ENCODE measurements at places on chromosomes 5 and 9.

DNA sequence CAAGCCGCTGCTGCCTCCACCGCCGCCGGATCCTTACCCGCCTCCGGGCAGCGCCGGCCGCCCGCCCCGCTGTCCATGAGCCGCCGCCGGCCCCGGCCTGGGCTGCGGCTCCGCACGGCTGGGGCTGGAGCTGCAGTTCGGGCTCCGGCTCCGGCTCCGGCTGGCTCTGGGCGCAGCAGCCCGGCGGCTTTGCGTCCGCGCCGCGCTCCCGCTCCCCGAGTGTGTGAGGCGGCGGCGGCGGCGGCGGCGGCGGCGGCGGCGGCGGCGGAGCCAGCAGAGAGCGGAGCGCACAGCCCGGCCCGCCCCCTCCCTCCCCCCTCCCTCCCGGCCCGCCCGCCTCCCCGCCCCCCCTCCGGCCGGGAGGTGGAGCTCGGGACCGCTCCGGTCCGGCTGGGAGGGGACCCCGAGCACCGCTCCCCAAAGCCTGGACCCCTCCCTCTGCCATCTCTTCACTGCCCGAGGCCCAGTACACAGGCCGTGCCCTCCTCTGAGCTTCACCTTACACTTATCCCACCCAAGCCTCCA is at the start of gene PCDH1:
Gene PCDH1 (minus strand): TSS at position 225 of the 525 bp plus-strand sequence. CDS start 148 bp downstream, at position 77.
- no peak for DNase-seq

- DNase-seq, result no peak
These were observed 487.9 kb upstream of the DMAC1 start for GRCh38 chr9:8287501-8287900.

- DNase-seq, result no peak
These were observed 133.4 kb downstream of the UGCG start for GRCh38 chr9:112029921-112030444.

GRCh38 chr5:153552886-153553285 is 62.4 kb downstream of the GRIA1 start:
- DNase-seq, result peak; percentile 14

- no peak for DNase-seq
These were observed 38.1 kb downstream of the ITGA1 start for GRCh38 chr5:52825826-52826225.

DNA sequence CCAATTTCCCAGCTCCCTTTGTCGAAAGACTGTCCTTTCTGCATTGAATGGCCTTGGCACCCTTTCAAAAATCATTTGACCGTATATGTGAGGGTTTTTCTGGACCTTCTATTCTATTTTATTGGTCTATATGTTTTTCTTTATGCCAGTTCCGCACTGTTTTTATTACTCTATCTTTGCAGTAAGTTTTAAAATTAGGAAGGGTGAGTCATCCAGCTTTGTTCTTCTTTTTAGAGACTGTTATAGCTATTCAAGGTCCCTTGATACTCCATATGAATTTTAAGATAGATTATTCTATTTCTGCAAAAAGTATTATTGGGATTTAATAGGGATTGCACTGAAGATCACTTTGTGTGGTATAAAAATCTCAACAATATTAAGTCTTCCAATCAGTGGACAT is 44.2 kb upstream of the STARD4 start:
- no peak for DNase-seq

DNA sequence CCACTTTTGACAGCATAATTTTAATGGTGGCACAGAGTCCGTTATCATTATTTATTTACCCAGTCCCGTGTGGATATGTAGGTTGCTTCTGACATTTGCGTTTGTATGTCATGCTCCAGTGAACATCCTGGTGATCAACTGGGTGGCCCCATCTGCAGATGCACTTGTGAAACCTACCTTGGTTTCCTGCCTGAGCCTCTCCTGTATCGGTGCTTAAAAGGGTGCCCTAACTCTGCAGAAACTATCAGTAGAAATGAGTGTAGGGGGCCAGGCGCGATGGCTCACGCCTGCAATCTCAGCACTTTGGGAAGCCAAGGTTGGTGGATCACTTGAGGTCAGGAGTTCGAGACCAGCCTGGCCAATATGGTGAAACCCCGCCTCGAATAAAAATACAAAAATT is 92.1 kb upstream of the IER5L start:
- DNase-seq, result no peak

DNA sequence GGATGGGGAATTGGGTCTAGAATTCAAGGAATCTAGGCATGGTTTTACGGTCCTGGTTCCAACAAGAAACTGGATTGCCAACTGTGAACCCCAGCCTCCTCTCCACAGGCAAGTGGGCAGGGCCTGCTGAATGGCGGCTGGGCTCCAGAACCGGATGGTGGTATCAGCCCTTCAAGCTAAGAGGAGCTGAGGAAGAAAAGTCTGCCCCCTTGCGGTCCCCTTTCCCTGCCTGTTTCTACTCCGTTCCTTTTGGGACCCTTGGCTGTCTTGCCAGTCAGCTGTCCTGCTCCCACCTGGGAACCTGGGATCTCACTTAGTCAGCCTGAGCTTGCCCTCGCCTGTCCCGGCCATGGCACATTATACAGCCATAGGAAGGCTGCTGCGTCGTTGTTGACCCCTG is 234.4 kb upstream of the DAPK1 start:
- no peak for DNase-seq

DNA sequence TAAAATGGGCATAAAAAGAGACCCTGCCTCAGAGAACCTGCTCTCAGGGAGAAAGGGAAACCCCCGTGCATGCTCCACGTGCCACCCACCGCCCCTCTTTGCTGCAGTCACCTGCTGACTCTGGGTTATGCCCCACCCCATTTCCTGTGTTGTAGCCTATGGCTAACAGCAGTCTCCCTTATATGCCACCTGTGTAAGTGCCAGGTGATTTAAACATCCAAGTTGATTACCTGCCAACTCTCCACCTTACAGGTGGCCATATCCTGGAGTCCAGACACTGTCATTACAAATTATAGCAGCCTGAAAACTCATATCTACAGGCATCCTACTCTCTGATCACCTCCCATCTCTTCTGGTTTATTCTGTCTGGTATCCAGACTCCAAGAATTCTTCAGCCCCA is 242.6 kb downstream of the HSPA4 start:
- DNase-seq, result no peak

DNA sequence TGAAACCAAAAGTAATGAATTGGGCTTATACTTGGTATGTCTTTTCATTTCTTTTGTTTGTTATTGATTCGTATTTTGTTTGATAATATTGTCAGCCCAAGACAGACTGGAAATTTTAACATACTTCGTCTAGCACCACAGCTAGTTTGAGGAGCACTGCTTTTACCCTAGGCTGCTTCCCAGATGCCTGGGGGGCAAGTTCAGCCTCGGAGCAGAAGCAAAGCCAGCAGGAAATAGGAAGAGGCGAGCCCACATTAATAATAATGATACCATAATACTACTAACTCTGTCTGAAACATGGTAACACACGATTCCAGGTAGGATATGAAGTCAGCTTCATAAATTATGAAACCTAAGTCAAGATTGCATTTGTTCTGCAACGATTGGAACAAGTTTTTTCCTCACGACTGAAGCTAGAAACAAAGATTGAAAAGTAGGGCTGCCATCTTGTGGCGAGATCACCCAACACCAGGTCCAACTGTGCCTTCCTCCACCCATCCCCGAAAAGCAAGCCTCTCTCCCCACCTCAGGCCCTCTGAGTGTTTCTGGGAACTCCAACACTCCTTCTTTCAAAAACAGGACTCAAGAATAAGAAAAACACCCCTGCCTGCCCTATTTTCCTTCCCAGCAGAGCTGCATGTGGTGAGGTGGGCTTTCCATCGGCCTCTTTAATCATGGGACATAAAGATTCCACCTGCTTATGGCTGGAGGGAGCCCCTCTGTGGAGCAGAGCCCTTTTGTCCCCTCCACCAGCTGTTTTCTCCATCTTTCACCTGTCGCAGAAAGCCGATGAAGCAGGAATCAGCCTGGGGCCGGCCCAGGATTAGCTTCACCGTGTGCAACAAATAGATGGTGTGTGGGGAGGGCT is 236.4 kb downstream of the CAAP1 start:
- peak; percentile 12 for DNase-seq

DNA sequence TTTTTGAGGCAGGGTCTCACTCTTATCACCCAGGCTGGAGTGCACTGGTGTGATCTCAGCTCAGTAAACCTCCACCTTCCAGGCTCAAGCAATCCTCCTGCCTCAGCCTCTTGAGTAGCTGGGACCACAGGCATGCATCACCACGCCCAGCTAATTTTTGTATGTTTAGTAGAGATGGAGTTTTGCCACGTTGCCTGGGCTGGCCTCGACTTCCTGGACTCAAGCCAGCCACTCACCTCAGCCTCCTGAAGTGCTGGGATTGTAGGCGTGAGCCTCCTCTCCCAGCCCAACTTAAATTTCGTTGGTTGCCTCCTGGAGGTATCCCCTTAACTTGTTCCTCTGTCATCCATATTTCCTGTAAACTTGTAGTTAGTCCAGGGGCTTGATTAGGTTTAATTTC is 47.2 kb downstream of the RAB24 start:
- no peak for DNase-seq

DNA sequence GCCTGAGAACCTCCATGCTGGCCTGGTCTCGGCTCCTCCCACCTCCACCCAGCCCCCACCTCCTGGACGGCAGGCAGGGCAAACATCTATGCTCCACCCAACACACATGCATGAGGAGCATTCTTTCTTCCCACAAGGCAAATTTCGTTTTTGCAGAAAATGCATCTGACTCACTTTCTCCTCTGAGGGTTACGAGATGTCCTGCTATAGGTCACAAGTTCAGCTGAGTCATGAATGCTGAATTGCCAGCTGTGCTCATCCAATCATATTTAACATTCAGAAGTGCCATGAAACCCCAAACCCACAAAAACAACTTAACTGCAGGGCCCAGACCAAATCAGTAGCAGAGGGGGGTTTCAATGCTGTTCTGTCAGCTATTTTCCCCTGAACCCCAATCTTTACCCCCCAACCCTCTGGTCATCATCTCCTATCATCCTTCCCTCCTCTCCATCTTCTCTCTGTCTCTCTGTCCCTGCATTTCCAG is 39.0 kb upstream of the OSMR start:
- peak; percentile 86 for DNase-seq

GRCh38 chr9:77731930-77732329 is 83.8 kb upstream of the GNA14 start:
- DNase-seq, result no peak

- DNase-seq, result no peak
These were observed 41.5 kb downstream of the HMCN2 start for GRCh38 chr9:130306823-130307666.

DNA sequence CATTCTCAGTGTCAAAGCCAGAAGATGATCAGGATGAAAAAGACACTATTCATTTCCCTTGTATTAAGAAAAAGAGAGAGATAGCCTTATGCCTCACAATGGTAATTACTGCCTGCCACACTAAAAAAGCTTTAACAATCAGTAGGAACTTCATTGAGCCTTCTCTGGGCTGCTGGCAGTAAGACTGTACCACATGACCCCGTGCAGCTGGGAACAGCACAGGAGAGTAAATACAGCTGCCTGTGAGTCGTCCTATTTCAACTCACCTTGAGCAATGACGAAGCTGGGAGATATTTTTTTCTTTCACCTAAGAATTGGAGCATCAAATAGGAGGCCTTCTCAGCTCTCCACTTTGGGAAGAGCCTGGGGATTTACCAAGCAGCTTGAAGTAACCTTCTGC is 316.3 kb downstream of the GABRB2 start:
- DNase-seq, result no peak

GRCh38 chr5:130666462-130666861 is 498.6 kb downstream of the HINT1 start:
- no peak for DNase-seq

GRCh38 chr5:112647428-112647827 is 90.3 kb upstream of the APC start:
- DNase-seq, result no peak

DNA sequence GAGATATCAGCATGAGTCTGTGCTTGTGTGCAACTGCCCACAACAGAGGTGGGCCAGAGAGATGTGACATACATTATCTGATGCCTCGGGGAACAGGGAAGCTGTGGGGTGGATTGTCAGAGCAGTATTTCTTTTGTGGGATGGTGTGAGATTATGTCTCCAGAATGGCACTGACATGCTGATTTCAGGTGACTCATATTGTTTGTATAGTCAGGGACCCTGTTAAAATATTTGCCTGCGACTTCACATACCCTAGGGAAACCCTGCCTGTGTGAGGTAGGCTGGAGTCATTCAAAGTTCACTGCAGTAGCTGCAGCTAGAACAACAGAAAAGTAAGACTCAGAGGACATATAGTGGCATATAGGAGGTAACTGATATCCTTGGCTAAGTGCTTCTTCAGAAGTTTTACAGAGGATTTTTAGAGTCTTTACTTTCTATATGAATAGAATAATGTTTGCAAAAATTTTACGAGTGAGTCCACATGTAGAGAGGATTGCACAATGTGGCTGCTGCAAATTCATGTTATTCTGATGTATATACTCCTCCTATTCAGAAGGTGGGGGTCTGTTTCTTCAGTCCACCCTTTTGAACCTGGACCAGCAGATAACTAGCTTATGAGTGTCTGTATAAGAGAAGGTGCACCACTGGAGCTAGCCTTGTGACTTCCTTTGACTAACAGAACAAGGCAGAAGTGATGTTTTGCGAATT is 89.3 kb downstream of the MACIR start:
- no peak for DNase-seq

DNA sequence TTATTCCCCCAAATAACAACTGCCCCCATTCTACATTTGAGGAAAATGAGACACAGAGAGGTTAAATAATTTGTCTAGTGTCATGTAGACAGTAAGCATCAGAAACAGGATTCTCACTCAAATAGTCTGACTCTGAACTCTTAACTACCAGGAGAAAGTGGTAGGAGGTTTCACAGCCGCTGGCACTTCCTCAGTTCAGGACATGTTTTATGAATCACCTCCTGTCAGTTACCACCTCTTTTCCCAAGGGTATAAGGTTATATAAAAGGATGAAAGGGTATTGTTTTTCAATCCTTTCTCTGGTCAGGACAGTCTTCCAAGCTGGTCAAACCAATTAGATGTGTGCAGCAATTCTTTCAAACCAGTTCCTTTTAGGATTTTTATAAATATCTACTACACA is 52.1 kb downstream of the TSSK1B start:
- DNase-seq, result no peak

- no peak for DNase-seq
These were observed 3.1 kb upstream of the RGMB start for GRCh38 chr5:98770209-98770910.

All from GM04504 (cell line).